Cerebellar cortex (tissue), 1 donor: ENCODE measurements at places on chromosomes 3 and 15.

DNA sequence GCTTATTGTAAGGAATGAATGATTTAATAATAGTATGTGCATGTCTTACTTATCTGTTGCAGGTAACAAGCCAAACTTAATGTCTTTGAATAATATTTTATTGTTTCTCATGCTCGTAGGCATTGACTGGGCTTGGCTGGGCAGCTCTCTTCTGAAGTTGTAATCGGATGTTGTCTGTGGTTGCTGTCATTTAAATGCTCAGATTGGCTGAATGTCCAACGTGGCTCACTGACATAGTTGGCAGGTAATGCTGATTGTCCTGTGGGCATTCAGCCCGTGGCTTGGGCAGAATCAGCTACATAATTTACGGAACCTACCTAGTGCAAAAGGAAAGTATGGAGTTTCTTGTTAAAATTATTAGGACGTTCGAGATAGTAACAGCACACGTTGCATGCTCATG, 297.4 kb upstream of the GBE1 start:
- peak; percentile 38 for DNase-seq

GRCh38 chr3:146092230-146092629, 68.8 kb downstream of the PLOD2 start:
- DNase-seq, result no peak

- DNase-seq, result no peak
Observed at GRCh38 chr3:98070840-98071239, 16.1 kb upstream of the OR5AC2 start.

GRCh38 chr3:33775363-33775762, 23.1 kb upstream of the PDCD6IP start:
- no peak for DNase-seq

DNA sequence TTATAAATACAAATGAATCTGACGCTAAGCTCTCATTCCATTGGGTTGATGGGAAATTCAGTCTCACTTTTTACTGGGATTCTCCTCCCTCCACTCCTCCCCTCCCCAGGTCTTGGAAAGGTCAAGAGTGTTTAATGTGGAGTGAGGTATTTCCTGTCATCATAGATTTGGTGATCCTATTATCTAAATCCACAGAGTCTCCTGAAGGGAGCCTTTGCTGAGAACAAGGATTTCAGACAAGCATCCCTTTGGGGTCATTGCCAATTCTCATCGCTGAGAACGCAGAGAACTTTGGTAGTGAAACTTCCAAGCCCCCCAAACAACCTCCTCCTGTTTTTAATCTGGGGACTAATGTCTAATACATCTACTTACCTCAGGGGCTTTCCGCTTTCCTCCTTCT, 297.9 kb downstream of the OTOL1 start:
- no peak for DNase-seq

DNA sequence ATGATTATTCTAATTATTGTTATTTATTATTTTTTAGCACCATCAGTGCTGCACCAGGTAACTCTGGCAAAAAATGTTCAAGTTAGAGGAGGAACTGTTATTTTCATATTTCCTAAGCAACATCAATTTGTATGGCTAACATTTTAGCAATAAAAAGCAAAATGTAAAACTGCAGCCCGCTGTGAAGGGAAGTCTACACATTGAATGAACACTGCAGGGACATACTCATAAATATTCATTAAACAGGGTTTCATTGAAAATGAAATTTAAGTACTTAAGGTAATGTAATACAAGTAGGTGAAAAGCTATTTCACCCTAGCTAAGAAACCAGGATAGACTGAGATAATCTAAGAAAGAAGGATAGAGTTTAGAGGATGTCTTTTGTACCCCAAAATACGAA, 532.7 kb downstream of the NLGN1 start:
- DNase-seq, result no peak

GRCh38 chr3:194019398-194020165, 116.4 kb upstream of the HES1 start:
- DNase-seq, result no peak

- no peak for DNase-seq
Observed at GRCh38 chr3:194333981-194334320, 17.2 kb downstream of the CPN2 start.
